ENCODE measurements at places on chromosomes 3 and 15.

GRCh38 chr3:174062923-174063322 is 665.4 kb downstream of the NLGN1 start:
- DNase-seq: no peak

DNA sequence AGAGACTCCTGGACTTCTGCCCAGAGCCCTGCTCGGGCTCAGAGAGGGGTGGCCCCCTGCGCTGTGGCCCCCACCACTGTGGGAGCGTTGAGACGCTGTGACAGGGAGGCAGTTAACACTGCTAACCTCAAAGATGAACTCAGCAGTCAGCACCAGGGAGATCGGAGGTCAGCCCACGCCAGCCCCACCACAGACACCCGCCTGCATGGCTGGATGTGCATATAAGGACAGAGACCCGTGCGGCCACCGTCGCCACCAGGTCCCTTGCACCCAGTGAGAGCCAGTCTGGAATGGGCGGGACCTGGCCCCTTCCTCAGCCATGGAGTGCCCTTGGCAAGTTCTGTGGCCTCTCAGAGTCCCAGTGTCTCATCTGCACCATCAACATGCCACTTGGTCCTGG is 48.5 kb upstream of the FURIN start:
- DNase-seq: no peak

DNA sequence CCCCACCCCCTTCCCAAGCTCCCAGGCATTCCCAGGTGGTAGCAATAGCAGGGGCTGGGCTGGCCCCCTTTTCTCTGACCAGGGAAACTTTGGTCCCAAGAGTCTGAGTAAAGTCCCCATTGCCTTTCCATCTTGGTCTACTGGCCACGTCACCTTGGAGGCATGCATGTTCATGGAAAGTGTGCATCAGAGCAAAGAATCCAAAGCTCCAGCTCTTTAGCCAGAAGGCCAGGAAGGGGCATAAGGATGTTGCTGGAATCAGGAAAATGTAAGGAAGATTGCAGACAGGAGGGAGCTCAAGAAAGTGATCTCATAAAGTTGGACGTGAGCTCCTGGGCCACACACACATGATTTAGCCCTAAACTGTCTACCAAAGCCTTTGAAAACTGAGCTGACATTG is 63.6 kb downstream of the KBTBD12 start:
- DNase-seq: no peak

- no peak for DNase-seq
These were observed 878.5 kb downstream of the PLOD2 start for GRCh38 chr3:145282505-145282904.

DNA sequence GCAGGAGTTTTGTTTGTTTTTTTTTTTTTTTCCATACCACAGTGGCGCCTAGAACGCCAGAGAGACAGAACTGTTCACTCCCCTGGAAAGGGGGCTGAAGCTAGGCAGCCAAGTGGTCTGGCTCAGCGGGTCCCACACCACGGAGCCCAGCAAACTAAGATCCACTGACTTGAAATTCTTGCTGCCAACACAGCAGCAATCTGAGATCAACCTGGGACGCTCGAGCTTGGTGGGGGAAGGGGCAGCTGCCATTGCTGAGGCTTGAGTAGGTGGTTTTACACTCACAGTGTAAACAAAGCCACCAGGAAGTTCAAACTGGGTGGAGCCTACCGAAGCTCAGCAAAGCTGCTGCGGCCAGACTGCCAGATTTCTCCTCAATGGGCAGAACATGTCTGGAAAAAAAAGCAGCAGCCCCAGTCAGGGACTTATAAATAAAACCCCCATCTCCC is 29.8 kb downstream of the SPICE1 start:
- DNase-seq: no peak

DNA sequence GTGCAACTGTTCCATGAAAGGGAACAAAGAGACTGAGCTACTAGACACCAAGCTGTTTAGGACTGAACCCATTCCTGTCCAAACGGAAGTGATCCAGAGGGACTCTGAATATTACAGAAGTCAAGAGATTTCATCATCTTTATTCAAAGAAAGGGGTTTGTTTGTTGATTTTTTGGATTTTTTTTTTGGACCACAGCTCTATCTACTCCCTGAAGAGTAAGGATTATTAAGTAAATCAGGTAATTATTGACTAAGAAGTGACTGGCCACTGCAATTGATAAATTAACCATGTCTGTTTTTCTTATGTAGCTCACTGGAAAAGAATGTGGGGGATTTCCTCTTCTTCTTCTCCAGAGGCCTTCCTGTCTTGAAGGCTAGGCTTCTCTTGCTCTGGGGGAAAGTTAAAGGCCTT is 146.6 kb upstream of the TPM1 start:
- DNase-seq: peak; percentile 87

GRCh38 chr15:37788767-37789396 is 145.6 kb upstream of the TMCO5A start:
- no peak for DNase-seq

DNA sequence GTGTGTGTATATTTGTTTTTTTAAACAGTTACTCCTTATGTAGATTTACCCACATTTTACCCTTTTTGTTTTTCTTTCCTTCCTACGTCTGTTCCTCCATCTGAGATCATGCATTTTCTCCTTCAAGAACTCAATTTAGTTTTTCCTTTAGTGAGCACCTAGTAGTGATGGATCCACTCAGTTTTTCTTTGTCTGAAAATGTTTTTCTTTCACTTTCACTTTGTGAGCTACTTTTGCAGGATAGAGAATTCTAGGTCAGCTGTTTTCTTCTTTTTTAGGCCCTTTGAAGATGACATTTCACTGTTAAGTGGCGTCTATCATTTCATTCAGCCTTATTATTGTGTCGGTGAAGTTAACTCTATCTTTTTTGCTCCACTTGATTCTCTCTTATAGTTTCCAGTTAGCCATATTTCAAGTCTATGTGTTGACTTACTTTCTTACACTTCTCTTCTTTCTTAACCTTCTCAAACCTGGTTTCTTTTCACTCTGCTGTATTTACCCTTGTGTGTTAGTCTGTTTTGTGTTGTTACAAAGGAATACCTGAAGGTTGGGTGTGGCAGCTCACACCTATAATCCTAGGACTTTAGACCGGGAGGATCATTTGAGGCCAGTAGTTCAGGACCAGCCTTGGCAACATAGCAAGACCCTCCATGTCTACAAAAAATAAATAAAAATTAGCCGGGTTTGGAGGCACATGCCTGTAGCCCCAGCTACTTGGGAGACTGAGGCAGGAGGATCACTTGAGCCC is 55.8 kb downstream of the PRKCI start:
- peak; percentile 32 for DNase-seq

DNA sequence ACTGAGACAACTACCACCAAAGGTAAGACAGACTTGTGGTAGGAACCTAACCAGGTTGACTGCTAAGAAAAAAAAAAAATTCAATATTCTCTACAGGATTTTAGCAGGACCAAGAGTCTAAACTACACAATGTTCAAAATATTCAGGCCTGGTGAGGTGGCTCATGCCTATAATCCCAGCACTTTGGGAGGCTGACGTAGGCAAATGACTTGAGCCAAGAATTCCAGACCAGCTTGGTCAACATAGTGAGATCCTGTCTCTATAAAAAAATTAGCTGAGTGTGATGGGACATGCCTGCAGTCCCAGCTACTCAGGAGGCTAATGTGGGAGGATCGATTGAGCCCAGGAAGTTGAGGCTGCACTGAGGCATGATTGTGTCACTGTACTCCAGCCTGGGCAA is 341.6 kb upstream of the WNT5A start:
- DNase-seq: no peak

DNA sequence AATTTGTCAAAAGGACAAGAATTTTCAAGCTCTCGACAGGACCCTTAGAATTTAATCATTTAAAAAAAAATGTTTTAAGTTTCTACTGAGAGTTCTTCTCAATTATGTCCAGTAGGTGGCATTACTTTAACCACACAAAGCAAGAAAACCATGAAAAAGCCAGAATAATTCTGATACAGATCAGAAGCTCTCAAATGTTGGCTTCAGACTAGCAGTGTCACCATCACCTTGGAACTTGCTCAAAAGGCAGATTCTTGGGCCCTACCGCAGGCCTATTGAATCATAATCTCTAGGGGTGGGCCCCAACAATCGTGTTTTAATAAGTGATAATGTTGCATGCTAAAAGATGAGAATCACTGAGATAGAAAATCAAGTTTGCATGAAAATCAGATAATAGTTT is 99.5 kb upstream of the KCNMB2 start:
- DNase-seq: peak; percentile 72

GRCh38 chr3:77648664-77649063 is 608.8 kb downstream of the ROBO2 start:
- DNase-seq: peak; percentile 21

GRCh38 chr3:15647611-15648167 is 46.1 kb downstream of the BTD start:
- peak; percentile 95 for DNase-seq

DNA sequence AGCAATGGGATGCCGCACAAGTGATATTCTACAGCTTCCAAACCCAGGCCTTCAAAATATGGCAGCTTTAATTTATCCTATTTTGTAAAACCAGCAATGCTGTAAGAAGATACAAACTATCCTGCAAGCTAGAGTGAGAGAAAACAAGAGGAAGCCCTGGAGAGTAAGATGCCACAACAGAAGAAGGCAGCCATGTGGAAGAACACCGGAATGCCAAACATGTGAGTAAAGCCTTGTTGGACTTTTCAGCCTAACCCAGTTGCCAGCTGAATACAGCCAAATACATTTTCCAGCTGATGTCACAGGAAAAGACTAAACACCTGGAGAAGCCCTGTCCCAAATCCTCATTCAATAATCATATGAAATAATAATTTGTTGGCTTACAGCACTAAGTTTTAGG is 1115.1 kb upstream of the CADM2 start:
- peak; percentile 19 for DNase-seq
